NCI-H510A (cell line): ENCODE measurements at places on chromosomes 4 and X.
A peak's percentile ranks its signal among the peaks of the same experiment; 100 is the strongest.

DNA sequence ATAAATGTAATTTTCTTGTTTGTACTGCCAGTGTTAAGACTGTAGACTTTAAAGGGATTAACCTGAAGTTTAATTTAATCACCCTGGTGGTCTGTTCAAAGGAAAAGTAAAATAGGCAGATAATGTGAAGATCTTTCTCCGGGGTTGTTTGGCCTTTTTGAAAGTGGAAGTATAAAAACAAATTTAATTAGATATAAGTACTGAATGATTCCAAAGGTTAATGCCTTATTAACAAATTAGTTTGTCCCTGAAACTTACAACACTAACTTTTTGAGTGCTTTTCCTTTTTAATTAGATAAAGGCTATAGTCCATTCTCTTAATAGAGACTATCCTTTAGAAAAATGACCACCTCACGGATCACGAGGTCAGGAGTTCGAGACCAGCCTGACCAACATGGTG is 10.4 kb upstream of the PGAM4 start:
- DNase-seq = no peak

DNA sequence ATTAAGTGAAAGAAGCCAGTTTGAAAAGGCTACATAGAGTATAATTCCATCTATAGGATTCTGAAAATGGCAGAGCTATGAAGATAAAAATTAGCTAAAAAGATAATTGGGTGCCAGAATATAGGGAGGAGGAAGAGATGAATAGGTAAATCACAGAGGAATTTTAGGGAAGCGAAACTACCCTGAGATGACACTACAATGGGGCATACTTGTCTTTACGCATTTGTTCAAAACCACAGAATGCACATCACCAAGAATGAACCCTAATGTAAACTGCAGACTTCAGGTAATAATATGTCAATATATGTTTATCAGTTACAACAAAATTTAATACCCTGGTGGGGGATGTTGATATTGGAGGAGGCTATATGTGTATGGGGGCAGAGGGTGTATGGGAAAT is 1342.9 kb downstream of the ADGRL3 start:
- no peak for DNase-seq

- peak; percentile 8 for DNase-seq
Observed at GRCh38 chr4:67288964-67289363, 256.3 kb downstream of the CENPC start.

- no peak for DNase-seq
Observed at GRCh38 chrX:28848707-28849106, 261.5 kb downstream of the IL1RAPL1 start.
